ENCODE measurements at places on chromosomes 6 and 20.

- no peak for DNase-seq
Measured at GRCh38 chr6:100454551-100455229, 10.0 kb downstream of the SIM1 start.

DNA sequence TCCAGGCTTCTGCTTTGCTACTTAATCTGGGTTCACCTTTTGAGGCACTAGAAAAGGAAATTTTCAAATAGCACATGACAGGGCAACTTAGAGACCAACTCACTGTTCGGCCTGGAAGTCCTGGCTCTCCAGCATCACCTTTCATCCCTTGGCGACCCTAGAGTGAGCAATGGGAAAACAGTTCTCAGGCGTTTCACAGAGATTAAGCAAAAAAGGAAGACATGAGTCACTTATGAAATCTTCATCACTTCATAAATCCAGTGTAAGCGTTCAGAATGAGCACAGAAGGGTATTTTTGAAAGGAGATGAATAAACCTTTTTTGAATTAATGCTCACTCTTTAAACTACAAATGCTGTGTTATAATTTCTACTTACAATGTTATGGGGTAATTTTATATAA, 104.0 kb downstream of the COL12A1 start:
- no peak for DNase-seq

DNA sequence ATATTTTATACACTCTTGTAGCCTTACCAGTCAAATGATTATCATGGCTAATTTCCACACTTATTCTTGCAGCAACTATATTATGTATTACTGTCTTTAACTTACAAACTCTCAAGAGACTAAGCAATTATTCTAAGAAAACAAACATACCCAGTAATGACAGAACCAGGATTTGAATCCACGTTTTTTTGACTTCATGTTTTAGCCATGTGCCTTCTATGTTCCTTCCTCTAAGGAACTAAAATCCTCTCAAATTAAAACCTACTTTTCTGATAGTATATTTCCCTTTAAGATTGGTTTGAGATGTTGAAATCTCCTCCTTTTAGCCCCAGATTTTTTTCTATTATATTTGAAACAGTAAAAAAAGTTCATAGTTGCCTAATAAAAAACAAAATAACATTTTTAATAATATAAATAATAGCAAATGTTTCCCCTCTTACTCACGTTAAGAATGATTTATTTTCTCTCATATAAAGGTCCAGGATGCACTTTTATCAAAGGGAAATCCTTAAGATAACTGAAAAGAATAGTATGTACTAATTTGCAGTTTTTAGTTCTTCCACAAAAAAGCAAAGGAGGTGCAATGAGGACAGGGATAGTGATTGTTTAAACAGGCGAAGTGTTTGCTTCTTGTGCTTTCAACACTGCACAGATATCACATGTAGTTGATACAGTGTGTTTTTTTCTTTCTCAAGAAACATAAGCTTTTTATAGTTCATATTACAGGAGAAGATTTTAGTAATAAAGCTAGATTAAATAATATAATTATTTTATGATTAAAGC, 54.0 kb downstream of the VTA1 start:
- DNase-seq, result no peak

GRCh38 chr20:7716286-7716972, 223.8 kb downstream of the HAO1 start:
- DNase-seq, result no peak

DNA sequence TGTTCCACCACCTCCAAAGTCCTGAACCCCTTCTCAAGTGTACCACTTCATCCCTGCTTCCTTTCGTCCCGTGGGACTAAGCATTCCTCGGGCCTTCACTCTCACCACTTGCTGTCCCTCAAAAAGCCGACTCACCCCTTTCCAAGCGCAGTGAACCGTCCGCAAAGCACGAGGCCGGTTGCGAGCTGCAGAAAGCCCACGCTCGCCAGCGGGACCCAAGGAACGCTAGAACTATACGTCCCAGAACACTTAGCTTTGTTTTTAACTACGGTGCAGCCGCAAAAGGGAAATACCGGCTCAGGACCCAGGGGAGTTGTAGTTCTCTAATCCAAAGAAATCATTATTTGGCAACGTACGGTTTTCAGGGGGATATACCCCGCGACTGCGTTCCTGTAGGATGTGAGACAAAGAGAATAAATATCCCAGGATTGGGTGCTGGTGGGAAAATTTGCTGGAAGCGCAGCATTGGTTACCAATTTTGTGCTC, 416 bp upstream of the POLR1H start:
- no peak for DNase-seq

GRCh38 chr20:18657575-18657974, 69.7 kb downstream of the DTD1 start:
- no peak for DNase-seq

GRCh38 chr6:56552187-56553130, 90.2 kb downstream of the DST start:
- no peak for DNase-seq

GRCh38 chr20:45282700-45283550, 23.7 kb upstream of the RBPJL start:
- no peak for DNase-seq

DNA sequence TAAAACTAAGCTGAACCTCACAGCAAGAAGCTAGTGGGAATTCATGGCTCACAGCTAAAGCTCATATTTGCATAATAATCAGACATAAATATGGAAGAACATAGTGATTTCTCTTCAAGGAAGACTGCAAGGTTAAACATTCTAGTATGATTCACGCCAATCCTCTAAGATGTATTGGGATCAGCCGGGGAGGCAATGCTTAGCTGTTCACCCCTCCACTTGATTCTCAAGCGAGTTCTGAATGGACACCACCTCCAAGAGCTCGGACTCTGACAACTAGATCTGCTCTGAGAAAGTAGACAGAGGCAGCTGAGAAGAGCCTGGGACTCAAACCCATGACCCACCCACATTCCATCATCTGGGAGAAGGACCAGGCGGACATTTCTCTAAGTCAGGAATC, 118.4 kb upstream of the EDN1 start:
- no peak for DNase-seq

GRCh38 chr6:156804402-156804801, 27.2 kb downstream of the ARID1B start:
- DNase-seq, result no peak

GRCh38 chr6:154673919-154674318, 59.3 kb upstream of the SCAF8 start:
- DNase-seq, result no peak

GRCh38 chr6:89260832-89261231, 43.7 kb upstream of the GABRR1 start:
- no peak for DNase-seq

DNA sequence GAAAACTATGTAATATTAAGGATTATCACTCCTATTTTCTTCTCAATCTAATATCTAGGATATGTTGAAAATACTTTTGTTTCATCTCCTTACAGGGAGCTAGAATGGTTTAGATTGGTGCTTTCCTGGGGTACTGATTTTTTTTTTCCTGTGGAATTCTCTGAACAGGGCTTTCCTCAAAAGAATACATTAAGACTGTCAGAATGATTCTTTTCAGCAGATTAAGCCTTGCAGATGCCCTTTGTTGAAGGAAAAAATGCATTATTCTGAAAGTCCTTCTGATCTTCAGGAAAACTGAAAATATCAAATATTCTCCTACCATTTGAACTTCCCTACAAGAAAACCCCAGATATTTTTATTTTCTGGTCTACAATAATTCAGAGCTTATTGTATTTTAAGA, 178.9 kb downstream of the SOX4 start:
- DNase-seq, result no peak

- DNase-seq, result no peak
Measured at GRCh38 chr6:137975188-137975940, 108.3 kb downstream of the TNFAIP3 start.

DNA sequence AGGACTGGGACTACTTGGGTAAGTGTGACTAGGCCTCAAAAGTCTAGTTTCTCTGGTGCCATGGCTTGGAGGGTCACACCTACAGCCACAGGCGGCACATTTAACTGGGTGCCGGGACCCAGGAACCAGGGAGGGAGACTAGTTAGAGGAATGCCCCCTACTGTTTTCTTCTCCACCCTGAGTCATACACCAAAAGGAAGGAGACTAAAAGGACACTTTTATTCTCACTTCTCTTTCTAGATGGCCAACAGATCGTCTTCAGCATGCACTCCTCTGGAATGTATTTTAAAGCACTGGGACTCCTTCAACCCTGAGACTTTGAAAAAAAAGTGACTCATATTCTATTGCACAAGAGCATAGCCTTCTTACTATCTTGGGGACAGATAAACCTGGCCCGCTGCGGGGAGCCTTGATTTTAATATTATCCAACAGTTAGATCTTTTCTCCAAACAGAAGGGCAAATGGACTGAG, 33.4 kb downstream of the PLN start:
- no peak for DNase-seq

DNA sequence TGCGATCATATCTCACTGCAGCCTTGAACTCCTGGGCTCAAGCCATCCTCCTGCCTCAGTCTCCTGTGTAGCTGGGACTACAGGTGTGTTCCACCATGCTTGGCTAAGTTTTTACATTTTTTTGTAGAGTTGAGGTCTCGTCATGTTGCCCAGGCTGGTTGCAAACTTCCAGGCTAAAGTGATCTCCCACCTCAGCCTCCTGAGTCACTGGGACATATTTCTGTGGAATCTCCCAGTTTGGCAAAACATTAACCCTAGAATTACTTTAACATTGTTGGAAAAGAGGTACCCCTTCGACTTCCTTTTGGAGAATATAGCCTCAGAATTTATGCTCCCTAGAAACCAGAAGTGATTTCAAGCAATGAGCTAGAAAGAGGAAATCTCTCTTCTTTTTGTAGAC, 57.2 kb downstream of the SHLD1 start:
- no peak for DNase-seq

GRCh38 chr6:131858765-131859415, 51.1 kb downstream of the ENPP1 start:
- DNase-seq, result no peak

DNA sequence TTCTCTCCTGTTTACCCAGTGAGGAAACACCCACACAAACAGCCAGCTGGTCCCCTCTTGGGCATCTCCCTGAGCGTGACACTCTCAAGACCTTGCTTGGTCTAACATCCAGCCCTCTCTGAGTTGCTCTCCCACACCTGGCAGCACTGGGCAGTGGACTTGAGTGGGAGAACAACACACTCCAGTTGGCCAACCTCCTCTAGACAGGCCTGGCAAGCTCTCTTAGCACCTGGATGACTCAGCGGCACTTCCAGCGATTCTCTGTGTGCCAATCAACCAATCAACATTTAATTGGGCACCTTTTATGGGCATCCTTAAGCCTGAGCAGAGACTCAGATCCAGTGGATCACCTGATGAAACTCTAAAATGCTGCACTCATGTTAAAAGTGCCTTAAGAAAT, 76.6 kb upstream of the QKI start:
- no peak for DNase-seq

GRCh38 chr6:84556541-84557335, 207.7 kb downstream of the TBX18 start:
- no peak for DNase-seq

DNA sequence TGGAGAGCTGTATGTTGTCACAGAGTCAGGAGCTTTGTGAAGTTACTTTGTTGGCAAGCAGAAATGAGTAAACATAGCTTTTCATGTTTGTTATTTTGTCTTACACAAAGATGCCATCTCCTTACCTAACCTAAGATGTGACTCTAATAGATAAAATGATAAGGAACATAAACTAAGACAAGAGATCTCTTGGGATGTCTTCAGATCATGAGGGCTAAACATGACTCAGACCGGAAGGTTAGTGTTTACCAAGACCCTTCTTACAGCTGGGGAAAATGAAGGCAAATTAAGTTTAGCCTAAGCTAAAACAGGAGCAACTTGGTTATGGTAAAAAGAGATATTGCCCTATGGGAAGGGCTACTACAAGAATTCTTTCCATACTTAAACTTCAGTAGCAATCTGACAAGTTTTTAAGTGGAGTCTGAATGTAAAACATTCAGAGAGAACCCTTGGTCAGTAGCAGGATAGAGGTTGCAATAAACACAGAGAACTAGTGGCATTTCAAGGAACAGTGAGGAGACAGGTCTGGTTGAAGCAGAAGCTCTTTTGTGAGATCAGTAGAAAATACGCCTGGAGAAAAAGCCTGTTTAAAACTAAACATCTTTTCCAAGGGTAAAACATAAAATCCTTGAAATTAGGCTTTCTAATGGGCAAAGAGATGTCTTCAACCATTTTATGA, 29.9 kb downstream of the SGK1 start:
- no peak for DNase-seq

DNA sequence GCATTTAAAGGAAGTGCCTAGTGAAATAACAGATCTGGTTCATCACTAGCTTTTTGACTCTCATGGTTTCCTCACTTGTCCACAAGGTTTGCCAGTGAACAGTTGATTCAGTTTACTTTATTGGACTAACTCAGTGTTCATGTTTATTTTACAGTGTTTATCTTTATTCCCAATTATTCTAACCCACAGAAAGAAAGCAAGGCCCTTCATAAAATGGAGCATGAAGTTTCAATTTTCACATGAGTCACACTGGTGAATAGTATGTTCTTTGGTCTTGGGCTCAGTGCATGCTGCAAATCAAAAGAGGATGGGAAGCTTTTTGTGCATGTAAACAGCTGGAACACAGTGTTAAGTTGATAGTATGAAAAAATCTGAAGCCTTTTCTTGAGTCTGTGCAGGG, 217.6 kb upstream of the HDDC2 start:
- no peak for DNase-seq

- no peak for DNase-seq
Measured at GRCh38 chr6:96138406-96138805, 122.6 kb downstream of the FUT9 start.

- no peak for DNase-seq
Measured at GRCh38 chr6:31547727-31548543, 527 bp downstream of the NFKBIL1 start.

DNA sequence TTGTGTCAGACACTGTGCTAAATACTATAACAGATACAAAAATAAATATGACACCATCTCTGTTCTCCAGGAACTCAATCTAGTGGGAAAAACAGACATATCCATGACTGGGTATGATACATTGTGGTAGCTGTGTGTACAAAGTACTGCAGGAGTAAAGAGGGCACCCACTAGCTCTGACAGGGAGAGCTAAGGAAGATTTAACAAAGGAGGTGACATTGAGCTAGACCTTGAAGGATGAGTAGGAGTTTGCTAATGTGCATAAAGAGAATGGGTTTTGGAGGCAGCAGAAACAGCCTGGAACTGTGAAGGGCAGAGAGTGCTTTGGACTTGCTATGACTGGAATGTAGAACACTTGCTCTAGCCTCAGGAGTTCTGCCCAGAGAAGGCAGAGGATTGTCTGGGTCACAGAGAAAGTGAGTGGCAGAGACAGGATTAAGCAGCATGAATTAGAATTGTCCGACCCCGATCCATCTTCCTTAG, 14.4 kb downstream of the MMP24 start:
- no peak for DNase-seq
